ENCODE measurements at places on chromosomes 6 and 20.

- DNase-seq = no peak
Measured at GRCh38 chr6:138289739-138290138, 71.4 kb upstream of the PBOV1 start.

- no peak for DNase-seq
Measured at GRCh38 chr6:24974182-24975171, 38.7 kb upstream of the RIPOR2 start.

DNA sequence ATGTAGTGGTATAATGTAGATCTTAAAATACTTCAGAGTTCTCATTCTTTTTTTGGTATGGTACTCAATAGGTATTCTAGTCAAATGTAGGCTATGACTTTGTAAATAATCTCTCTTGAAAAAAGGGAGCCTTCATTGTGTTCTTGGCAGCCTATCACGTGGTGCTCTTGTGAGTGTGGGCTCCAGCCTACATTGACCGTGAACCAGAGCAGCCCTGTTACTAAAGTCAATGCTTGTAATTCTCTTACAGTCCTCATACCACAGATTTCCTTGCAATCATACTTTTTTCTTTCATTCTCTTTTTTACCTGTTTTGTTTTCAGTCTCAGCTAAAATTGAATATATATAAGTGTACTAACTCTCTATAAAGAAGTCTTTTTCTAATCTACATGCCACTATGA lies 31.1 kb downstream of the ARID1B start:
- DNase-seq = no peak

GRCh38 chr20:8213831-8214587 lies 81.9 kb downstream of the PLCB1 start:
- DNase-seq = no peak

DNA sequence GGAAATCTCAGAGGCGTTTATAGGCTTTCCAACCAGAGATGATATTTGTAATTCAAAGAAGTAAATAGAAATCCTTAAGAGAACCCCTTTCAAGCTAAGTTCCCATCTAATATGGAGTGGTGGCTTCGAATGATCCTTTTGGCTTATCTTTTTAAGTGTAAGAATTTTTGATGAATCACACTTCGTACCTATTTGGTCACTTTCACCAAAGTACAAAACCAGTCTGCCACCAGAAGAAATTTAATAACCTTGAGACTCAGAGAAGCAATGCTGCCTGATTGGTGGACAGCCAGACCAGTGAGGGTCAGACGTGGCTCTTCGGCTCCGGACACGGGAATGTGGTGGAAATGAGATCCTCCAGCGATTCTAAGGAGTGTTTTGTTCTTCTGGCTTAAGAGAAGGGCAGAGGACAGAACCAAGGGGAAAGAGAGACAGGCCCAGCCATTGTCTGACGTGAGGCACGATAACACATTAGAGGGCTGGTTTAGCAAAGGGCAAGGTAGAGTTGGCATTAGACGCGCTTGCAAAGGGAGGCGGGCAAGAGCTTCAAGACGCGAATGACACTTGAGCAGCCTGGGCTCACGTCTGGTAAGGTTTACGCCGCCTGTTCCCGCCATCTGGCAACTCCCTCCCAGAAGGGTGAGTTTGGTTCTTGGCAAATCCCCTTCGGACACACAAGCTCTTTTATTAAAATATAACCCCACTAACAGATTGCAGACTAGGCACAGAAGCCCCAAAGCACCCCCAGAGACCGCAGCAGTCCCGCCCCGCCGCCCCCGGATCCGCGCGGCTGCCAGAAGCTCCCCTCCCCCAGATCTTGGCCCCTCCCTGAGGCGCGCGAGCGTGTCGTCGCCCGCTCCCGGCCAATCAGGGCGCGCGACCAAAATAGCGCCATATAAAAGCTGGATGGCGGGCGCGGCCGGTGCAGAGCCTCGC lies 50.0 kb upstream of the EZR start:
- no peak for DNase-seq

DNA sequence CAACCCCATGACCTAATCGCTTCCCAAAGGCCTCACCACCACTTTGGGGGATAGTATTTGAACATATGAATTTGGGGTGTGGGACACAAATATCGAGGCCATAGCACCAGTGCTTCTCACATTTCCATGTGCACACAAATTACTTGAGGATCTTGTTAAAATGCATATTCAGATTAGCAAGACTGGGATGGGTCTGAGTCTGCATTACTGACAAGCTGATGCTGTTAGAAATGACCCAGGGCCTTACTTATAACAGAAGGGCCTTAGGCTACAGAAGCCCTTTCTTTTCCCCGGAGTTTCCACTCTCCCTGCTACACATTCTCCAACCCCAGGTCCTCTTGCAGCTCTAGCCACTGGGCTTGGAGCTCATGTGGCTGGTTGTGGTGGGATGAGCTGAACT lies 141.5 kb upstream of the LRFN2 start:
- no peak for DNase-seq

GRCh38 chr6:89359561-89359960 lies 7.0 kb upstream of the UBE2J1 start:
- no peak for DNase-seq

GRCh38 chr6:38688579-38689087 lies 14.3 kb downstream of the GLO1 start:
- DNase-seq = no peak

Measured in thoracic aorta (tissue), 2 donors.